ENCODE measurements at places on chromosomes 4 and X.
A peak's percentile ranks its signal among the peaks of the same experiment; 100 is the strongest.

- no peak for DNase-seq
- no peaks in the 10 kb centered on the region for H3K36me3 ChIP-seq
- H3K4me1 ChIP-seq = peaks cover 8% of the 10 kb centered on the region
Measured at GRCh38 chr4:123585111-123585510, 188.5 kb downstream of the SPRY1 start.

GRCh38 chr4:185412412-185412811 is 13.4 kb downstream of the UFSP2 start:
- H3K4me3 ChIP-seq = no peak overlapping the region
- no peaks in the 10 kb centered on the region for H3K27me3 ChIP-seq
- H3K27ac ChIP-seq = no peak overlapping the region
- DNase-seq = no peak
- peaks cover 7% of the 10 kb centered on the region for H3K36me3 ChIP-seq
- peaks cover 3% of the 10 kb centered on the region for H3K4me1 ChIP-seq

GRCh38 chr4:51842167-51842553 is 793 bp upstream of the DCUN1D4 start:
- peak overlapping the region; percentile 96 for H3K27ac ChIP-seq
- peaks cover 8% of the 10 kb centered on the region for H3K4me1 ChIP-seq
- H3K4me3 ChIP-seq = peak overlapping the region; percentile 14
- peak; percentile 31 for DNase-seq

GRCh38 chrX:118352566-118352965 is 6.7 kb downstream of the WDR44 start:
- no peaks in the 10 kb centered on the region for H3K27me3 ChIP-seq
- H3K4me3 ChIP-seq = no peak overlapping the region
- H3K4me1 ChIP-seq = no peaks in the 10 kb centered on the region
- H3K36me3 ChIP-seq = no peaks in the 10 kb centered on the region

GRCh38 chrX:100926453-100926852 is 2.3 kb downstream of the XKRX start:
- no peaks in the 10 kb centered on the region for H3K36me3 ChIP-seq
- no peak overlapping the region for H3K27ac ChIP-seq
- H3K4me1 ChIP-seq = peaks cover 13% of the 10 kb centered on the region

DNA sequence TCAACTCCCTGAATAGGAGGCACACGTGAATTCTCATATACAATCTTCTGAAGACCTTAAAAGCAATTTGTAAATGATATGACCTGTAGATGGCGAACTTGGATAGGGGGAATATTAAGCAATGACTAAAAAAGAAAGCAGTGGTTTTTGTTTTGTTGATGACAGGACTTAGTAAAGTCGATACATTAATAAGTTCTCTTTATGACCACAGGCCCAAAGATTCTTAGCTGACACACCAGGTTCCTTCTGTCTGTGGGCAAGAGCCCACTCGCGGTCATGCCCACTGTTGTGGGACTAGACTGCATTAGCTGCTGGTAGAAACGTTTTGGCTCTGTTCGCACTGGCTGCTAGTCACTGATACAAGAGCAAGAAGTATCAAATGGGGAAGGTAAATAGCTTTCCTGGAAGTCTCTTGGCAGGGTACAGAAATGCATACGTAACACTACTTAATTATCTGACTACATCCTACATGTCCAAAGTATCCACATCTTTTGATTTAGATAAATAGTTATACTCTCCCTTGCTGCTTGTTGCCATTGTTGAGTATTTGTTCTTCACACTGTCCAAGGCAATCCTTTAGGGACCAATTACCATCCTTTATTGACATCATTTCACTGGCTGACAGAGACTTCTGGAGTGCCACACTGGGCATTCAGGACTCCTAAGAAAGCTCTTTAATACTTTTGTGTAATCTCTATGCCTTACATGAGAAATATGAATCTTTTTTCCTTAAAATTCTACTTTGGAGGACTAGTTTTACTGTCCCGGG is 31.0 kb downstream of the ALPK1 start:
- H3K4me3 ChIP-seq = no peak overlapping the region
- DNase-seq = no peak
- no peak overlapping the region for H3K27ac ChIP-seq
- H3K27me3 ChIP-seq = no peaks in the 10 kb centered on the region
- no peaks in the 10 kb centered on the region for H3K36me3 ChIP-seq
- H3K4me1 ChIP-seq = no peaks in the 10 kb centered on the region

GRCh38 chr4:76219299-76220055 is 5.9 kb upstream of the SCARB2 start:
- H3K4me3 ChIP-seq = no peak overlapping the region
- no peaks in the 10 kb centered on the region for H3K27me3 ChIP-seq
- peaks cover 58% of the 10 kb centered on the region for H3K4me1 ChIP-seq

DNA sequence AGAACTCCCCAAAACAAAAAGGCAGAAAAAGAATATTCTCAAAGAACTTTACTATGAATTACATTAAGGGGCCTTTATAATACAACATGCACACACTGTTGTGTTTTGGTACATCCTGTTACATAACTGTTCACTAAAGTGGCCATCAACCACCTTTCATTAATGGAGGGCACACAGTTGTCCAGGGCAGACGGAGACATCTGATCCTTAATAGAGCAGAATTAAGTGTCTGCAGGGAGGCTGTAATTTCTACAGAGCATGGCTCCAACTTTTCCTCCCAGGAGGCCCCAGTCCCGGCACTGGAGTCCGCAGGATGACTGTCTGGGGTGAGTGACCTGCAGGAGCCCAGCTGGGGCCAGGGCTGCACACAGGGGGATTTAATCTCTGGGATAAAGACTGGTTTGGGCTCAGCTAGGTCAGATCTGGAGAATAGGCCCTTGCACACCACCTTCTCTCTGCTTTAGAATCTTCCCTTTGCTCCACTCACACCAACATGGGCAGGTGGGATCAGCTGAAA is 233.4 kb downstream of the MAML3 start:
- peaks cover 75% of the 10 kb centered on the region for H3K4me1 ChIP-seq
- no peaks in the 10 kb centered on the region for H3K36me3 ChIP-seq
- no peak overlapping the region for H3K4me3 ChIP-seq

Measured in body of pancreas (tissue), 4 donors.